ENCODE measurements at places on chromosomes 7 and 10.

DNA sequence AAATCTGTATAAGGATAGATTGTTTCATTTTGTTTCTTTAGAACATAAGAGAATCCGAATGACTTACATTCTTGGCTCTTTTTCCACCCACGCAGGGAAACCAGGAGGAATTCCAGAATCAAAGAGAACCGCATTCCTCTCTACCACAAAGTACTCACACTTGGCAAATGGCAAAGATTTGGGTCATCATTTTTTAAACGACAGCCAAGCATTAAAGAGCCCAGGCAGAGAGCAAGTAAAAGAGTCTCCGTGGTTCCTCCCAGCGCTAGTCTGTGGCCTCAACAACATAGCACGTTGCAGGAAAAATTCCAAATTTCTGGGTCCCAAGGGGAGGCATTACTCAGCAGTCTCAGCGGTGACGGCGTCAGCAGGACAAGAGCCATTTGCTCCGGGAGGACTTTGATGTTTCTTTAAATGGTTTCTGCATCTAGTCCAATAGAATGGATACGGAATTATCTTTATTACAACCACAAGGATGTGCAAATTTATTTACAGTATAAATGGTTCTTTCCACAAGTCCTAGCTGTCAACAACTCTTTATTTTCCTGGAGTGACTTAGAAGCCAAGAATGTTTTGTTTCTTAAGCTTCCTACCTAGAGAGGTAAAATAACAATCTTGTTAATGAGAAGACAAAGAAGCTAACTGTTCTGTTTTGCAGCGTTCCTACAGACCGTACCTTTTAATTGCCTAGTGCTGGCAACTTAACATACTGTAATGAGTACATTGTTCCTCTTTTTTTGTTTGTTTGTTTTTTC, 232.5 kb downstream of the SKIDA1 start:
- DNase-seq: no peak

- no peak for DNase-seq
Measured at GRCh38 chr7:142899661-142900060, 14.1 kb upstream of the TRPV6 start.

- no peak for DNase-seq
Measured at GRCh38 chr10:31580646-31581045, 261.6 kb downstream of the ZEB1 start.

DNA sequence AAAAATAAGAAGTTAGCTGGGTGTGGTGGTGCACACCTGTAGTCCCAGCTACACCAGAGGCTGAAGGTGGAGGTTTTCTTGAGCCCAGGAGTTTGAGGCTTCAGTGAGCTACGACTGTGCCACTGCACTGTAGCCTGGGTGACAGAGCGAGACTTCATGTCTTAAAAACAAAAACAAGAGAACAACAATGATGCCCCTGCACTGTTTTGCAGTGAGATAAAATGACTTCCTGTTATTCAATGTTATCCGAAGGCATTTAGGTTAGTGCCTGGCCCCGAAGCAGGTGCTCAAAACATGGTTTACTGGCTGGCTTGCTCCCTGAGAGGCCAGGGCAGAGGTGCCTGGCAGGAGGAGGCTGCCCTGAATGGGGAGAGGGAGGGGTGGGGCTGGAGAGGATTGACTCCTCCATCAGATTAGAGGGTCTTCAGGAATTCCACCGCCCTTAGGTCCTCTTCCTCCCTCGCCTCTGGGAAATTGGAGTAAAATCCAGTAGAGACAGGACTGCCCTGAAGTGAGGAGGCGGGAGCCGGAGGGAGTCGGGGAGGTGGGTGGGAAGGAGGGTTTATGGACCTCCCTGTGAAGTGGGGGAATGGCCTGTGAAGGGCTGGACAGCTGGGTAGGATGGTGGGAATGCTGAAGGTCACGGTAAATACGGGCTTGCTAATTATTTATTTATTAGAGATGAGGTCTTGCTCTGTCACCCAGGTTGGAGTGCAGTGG, 6.8 kb upstream of the CLDN4 start:
- DNase-seq: no peak

- DNase-seq: no peak
Measured at GRCh38 chr10:116690356-116691322, 51.7 kb downstream of the HSPA12A start.

DNA sequence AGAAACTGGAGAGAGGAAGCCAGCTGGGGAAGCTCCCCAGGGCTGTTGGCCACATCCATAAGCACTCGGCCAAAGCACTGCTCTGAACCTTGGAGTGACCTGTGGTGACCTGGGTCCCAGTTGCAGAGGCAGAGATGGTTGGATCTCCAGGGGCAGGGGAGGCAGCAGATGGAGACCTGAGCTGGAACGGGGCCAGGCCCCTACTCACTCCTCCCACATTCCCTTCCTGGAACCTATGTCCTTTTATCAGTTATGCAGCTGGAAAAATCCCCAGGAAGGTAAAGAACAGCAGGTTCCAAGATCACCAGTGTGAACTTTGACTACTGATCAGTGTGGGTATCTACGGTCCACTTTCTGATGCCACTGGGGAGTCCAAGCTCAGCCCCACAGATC, 9.6 kb upstream of the PNLIPRP2 start:
- no peak for DNase-seq

DNA sequence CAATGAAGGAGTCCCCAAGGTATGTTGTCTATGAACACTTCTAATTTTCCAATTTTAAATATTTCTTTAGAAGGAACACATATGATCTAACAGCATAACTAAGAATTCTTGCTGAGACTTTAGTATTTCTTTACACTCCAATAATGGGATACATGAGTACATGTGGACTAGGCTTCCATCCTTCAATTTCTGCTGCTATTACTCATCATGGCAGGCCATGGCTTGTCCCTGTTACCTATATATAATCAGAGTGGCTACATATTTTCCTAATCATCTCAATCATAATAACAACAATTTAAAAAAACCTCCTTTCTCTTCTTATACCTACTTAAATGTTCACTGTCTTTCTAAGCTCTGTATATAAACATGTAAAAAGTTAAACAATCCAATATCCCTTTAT, 60.3 kb upstream of the TAC1 start:
- no peak for DNase-seq

DNA sequence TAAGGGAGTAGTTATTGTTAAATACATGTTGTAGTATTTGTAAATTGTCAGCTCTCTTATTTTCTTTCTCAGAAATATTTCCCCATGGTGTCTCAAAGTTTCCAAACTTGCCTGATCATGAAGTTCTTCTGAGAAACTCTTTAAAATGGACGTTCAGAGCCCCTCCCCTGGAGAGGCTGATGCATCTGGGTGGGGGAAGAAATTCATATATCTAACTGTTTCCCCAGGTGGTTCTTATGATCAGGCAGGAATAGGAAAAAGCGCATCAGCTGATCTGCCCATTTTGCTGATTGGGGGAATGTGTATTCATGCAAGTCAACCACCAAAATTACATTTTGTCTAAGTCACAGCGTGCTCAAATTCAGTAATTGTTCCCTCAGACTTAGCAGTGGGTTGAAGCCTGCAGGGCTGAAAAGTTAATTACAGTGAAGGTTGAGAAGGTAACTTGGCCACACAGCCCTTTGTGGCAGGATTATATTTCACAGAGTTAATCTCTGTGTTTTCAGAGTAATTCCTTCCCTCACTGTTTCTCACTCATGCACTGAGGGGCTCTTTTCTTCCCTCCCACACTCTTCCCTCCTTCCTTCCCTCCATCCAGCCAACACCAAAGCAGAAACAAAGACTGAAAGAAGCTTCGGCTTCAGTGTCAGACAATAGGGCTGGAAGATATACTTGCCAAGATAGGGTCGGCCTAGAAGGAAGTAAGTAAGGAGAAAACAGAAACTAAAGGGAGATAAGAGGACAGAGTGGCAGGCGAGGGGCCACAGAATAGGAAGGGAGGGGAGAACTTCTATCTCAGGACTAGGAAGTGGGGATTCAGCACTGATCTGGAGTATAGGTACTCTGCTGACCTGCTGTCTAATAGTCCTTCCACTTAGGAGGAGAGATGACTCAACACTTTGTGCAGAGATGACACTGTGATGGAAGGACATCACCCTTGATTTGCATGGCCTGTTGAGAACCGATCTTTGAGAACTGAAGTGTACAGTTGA, 50.5 kb upstream of the STARD3NL start:
- no peak for DNase-seq

- DNase-seq: peak; percentile 41
Measured at GRCh38 chr10:96043893-96044715, 721 bp downstream of the CCNJ start.

DNA sequence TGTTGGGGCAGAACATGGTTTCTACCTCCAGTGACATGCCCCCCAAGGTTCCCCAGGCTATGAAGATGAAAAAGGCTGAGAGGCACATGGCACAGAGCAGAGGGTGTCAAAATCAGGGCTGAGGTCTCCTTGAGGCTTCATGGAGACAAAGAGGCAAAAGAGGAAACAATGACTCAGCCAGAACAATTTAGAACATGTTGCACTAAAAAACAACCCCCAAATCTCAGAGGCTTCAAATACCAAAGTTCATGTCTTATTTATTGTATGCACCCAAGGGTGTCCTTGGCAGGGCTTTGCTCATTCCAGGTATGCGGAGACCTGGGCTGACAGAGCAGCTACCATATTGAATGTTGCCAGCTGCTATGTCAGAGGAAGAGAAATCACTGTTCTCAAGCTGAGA, 964.1 kb downstream of the GRID1 start:
- no peak for DNase-seq

DNA sequence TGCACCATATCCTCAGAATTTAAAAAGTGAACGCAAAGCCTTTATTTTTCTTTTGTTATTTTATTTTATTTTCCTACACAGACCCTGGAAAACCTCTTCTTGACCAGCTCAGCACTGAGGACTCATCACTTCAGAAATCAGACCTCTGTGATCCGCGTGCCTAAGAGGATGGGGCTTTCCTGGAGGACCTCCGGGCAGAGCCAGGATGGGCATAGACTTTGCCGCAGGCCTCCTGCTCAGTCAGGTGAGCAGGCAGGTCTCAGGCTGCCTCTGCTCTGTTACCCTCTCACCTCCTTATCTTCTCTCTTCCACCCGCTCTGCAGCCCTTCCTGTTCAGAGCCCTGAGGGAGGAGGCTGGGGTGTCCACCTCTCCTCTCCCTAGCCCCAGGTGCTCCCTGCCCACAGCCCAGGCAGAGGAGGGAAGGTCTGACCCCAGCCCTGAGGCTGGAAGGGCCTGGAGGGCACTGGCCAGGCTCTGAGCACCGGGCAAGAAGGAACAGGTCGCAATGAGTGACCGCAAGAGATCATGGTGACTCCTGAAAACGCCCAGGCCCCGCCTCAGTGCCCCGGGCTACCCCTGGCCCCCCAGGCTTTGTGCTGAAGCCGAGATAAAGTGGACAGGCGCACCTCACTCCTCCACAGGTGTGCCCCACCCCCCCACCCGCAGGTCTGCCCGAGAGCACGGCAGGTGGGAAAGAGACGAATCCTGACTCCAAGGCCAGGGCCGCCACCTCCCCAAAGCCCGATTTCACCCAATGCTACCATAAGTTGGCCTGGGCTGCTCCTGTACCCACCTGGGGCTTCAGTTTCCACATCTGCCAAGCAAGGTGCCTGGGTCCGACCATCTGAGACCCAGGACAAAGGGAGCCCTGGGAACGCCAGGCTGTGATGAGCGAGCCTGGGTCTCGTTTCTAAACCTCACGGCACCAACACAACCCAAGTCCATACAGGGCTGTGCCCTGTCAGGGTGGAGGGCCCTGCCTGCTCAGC, 2.8 kb downstream of the CALML5 start:
- DNase-seq: no peak

DNA sequence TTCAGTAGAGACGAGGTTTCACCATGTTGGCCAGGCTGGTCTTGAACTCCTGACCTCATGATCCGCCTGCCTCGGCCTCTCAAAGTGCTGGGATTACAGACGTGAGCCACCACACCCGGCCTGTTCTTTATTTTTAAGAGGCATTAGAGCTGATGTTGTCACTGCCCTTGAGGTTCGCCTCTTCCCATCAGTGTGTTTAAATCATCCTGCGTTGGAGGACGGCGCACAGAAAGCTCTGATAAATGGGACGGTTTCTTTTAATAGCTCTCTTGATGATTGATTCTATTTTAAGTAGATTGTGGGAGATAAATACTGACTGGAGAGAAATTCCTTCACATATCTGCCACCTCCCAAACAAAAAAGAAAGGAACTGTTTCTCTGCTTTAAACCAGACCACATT, 29.0 kb downstream of the UPP1 start:
- no peak for DNase-seq

DNA sequence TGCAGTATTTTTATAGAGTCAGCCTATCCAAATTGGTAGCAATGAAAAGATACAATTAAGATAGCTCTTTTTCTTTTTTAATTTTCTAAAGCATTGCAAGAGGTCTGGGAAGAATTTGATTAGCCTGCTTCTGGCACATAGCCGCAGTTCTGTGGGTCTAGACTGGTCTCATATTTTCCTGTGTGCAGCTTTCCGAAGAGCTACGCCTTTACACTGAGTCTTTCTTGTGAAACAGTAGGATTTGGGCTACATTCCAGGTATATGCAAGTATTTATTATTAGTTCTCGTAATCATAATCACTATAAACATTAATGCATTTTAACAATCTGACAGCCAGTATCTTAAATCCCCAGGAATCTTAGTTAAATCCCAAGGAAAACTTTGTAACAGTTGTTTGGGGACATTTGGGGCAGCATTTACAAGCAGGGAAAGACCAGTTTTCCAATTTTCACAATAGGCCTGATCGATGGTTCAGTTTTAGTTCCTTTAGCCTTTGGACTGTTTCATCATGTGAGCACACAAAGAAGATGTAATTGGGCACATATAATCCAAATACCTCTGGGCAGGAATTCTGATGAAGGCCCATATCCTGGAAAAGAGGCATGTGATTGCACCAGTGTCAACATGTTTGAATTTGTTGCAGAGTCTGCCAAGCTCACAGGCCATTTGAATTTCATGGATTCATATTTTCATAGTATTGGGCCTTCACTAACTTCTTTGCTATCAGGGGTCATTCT, 287.3 kb downstream of the INHBA start:
- no peak for DNase-seq

- peak; percentile 10 for DNase-seq
Measured at GRCh38 chr10:25261558-25261957, 86.8 kb downstream of the GPR158 start.

DNA sequence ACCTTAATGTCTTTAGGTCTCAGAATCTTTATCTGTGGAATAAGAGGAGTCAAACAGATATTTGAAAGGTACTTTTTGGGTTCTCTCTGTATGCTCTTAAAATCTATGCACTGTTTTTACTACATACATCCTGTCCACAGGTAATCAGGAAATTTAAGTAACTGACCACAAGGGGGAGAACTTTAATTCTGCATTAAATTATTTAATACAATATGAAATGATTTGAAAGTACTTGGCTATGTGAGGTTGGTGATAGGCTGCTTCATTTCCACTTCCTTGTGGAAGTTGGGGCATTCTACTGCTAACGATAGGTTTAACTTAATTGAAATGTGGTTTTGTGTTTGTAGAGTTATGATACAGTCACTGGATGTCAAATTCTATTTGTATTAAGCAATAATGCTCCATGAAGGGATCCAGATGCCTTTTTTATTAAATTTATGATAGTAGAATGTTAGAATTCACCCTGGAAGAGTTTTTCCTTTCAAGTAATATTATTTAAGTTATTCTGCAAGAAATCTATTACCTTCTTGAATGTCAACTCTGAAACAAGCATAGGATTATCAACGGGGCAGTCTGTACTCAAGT, 6.0 kb downstream of the TEX47 start:
- no peak for DNase-seq

- DNase-seq: peak; percentile 28
Measured at GRCh38 chr10:102119417-102120141, 589 bp downstream of the LDB1 start.

- DNase-seq: no peak
Measured at GRCh38 chr10:131978366-131978765, 3.4 kb downstream of the BNIP3 start.
